MG63 (cell line): ENCODE measurements at places on chromosomes 5 and 9. TPM values are rescaled to one million over a fixed set of nuclear protein-coding genes. Genes with fewer than 3 reads are reported as not detected.
A peak's percentile ranks its signal among the peaks of the same experiment; 100 is the strongest.

The BAAT gene
- 0.13 TPM in 1 of 2 replicates, not detected in the other for total RNA-seq

The CCDC183 gene
- not detected in 2 replicates for total RNA-seq

The SH3RF2 gene
- total RNA-seq: 0.26 and 1.2 TPM in 2 replicates

The TTC16 gene
- not detected in 2 replicates for total RNA-seq

The TTC23L gene
- total RNA-seq: not detected in 2 replicates

The CDC20B gene
- not detected in 2 replicates for total RNA-seq

The ICE1 gene
- total RNA-seq: 18.4 and 31.7 TPM in 2 replicates

DNA sequence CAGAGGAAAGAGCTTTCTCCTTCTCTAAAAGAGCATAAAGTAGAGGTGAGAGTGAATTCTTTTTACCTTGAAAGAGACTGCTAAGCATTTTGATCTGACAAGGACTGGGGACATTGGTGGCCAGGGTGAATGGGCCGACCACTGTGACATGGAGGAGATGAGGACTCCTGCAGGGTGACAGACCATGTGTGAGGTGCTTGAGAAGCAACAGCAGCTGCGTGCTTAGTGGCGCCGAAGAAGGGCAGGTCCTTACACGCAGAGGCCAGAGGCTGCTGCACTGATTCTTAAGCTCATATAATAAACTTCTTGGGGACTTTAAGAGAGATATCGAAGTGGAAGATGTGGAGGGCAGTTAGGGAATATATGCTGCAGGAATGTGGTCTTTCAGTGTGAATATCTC lies 8.7 kb upstream of the JAKMIP2 start:
- no peak for DNase-seq

DNA sequence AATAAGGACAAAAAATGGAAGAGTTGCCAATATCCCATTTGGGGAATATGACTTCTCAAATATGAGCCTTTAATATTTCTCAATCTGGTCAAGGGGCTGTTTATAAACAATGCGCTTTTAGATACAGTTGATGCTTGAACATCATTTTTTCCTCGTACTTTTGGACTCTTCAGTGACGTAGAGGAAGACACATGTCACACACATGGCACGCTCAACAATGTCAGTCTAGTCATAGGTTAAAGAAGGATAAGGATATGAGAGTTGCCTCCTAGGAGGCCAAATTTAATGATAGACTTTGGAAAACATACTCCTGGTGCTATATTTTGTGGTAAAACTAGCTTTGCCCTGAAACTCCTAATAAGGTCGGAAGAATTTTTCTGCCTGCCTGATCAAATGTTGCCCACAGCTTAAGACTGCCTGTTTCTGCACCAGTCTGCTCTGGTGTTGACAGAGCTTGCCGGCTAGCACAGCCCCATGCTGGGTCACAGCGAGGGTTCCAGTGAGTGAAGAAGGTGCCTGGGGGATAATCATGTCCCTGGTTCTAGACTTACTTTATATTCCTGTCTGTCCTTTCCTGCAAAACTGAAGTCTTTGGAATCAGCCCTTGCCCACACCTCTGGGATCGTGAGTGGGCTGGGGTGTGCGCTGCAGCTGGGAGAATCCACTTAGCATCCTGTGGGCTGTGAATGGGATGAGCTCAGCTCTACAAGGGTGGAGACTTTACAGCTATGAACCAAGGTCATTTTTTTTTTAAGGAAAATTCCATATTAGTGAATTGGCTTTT lies 230.8 kb upstream of the IRX4 start:
- no peak for DNase-seq

DNA sequence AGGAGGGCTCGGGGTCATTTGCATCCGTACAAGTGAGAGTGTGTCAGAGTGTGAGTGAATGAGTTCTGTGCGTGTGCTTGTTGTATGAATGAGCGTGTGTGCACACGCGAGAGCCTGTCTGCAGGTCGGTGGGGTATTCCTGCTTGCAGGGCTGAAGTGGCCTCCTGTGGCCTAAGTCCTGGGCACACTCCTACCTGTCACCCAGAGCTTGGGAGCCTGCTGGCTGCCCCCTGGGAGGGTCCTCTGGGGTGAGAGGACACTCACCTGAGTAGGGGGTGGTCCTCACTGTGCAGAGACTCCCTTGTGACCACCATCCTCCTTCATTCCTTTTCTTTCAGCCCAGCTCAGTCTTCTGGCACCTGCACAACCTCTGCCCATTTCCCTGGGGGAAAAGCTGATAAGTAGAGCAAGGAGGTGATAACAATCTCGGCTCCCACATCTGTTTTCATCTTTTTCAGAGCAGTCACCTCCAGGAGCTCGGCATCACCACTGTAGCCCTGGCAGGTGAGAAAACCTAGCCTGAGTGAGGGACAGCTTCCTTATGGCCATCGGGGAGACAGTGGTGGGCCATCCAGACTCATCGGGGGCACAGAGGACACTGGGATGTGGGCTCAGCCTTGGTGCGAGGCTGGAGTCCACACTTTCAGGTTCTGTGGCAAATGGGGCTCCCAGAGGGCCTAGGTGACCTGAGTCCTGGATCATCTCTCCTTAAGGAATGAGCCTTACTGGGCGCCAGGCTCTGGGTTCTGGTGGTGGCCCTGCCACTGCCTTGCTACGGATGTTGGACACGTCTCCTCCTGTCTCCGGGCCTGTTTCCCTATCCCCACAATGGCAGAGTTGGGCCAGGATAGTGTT lies 38.7 kb upstream of the SYNPO start:
- no peak for DNase-seq

- no peak for DNase-seq
Measured at GRCh38 chr9:129306318-129306973, 128.4 kb upstream of the IER5L start.

DNA sequence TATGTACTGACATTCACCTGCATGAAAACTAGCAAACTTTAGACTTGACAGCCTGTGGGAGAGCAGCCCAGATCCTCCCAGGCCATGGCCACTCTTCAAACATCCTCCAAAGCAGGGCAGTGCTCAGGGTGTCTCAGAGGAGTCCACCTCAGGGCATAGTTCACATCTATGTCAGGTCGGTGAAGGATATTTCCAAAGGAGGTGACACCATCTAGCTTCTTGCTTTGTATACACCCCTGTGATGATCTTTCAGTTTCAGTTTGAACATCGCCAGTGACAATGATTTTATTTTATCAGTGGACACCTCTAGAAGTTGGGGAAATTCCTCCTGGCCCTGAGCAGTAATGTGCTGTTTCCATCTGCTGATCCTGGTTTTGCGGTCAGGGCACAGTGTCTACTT lies 20.1 kb downstream of the CDK20 start:
- no peak for DNase-seq

- DNase-seq: no peak
Measured at GRCh38 chr5:54251981-54252380, 58.4 kb downstream of the ARL15 start.

DNA sequence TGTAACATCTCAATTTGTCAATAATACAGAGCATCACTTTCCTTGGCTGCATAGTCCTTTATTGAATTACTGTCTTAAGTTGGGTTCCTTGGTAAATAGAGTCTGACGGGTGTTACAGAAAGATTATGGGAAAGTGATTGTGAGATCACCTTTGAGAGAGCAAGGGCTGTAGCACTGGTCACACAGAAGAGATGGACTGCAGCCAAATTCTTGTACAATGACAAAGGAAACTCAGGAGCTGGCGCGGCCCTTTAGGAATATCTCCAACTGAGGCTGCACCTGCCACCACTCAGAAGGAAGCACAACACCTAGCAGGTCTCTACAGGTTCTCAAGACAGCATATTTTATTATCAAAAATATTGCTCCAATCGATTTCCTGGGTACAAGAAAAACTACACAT lies 350.0 kb upstream of the ISL1 start:
- no peak for DNase-seq

DNA sequence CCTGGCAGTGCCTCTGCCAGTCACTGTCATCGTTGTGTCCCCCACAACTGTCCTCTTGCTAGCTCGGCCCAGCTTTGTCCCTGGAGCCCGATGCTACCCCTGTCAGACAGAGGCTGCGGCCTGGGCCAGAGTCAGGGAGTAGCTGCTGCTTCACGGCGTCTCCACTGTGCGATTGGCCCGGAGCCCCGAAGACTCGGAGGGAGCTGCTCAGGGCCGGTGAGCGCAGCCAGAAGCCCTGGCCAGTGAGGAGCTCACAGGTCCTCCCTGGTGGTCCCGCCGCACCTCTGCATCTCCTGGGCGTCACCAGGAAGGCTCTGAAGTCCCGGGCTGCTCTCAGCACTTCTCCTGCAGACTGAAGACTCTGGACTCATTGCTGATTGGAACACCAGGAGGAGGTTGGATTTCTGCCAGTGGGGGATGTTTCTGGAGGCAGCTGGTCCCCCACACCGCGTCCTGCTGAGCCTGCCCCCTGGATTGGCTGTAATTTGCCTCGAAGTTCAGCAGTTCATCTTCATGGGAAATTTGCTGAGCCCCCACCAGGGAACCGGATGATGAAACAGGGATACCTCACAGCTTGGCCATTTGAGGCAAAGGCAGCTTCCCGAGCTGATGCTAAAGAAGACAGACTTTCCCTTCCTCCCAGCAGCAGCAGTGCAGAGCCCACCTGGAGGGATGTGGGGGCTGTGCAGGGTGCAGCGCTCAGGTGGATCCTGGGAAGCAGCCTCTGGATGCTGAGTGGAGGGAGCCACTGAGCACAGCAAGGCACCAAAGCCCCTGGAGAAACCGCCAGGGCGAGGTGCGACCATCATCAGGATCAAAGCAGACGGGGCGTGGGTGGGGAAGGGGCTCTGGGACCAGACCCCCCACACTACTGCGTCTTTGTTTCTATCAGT lies 45.6 kb downstream of the USP20 start:
- no peak for DNase-seq

- DNase-seq: no peak
Measured at GRCh38 chr5:125976421-125977000, 446.7 kb upstream of the GRAMD2B start.

GRCh38 chr5:72057816-72058215 lies 49.5 kb upstream of the MAP1B start:
- DNase-seq: no peak

- no peak for DNase-seq
Measured at GRCh38 chr5:97636766-97637165, 453.7 kb upstream of the RIOK2 start.

GRCh38 chr5:17340819-17341218 lies 123.4 kb downstream of the BASP1 start:
- no peak for DNase-seq

- DNase-seq: no peak
Measured at GRCh38 chr5:123720955-123721354, 209.0 kb downstream of the CSNK1G3 start.

GRCh38 chr5:147398860-147399259 lies 111.0 kb downstream of the DPYSL3 start:
- no peak for DNase-seq

GRCh38 chr5:9781890-9782289 lies 151.7 kb upstream of the TAS2R1 start:
- no peak for DNase-seq

DNA sequence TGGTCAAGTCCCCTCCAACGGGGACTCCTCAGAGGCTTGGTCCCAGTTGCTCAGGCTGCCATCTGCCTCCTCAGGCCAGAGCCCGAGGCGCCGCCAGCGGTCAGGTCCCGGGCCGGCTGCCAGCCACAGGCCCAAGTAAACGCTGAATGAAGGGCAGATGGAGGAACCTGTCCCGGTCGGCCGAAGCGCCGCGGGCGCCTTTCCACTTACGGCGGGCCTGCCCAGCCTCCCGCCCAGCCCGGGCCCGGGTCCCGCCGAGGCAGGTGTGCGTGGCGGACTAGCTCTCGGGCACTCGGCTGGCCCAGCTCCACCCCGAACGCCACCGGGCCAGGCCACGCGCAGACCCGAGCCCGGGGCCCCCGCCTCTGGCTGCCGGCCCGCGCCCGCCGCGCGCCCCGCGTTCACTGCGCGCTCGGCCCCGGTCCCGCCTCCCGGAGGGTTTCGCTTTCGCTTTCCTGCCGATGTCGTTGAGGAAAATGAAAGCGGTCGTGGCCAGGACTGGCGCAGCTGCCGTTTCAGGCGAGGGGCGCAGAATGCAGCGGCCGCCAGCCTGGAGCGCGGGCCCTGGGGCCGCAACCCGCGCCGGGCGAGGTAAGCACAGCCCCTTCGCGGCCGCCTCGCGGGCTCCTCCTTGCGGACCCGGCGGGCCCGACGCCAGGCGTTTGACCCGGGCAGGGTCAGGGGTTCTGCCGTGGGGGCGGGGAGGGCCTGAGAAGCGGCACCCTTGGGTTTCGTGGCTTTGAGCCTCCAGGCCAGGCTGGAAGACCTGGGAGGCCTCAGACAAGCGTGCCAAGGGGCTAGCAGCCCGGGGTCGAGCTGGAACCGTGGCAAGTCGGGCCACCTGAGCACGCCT lies 41.2 kb downstream of the SLC22A5 start:
- peak; percentile 91 for DNase-seq

DNA sequence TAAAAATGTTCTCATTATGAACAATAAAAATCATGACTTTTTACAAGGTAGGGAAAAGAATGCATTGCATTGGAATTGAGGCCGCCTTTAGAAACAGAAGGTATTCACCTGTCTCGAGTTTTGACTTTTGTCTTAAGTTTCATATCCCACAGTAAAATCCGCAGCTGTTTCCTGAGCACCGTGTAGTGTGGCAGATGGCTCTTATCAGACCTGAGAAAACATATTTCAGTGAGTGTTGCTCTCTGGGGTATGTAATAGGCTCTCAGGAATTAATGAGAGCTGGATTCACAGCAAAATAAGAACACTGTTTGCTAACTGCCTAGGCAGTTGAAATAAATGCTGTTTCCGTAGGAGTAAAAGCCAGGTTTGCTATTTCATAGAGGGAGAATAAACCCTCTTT lies 221.4 kb downstream of the CFAP90 start:
- DNase-seq: no peak

DNA sequence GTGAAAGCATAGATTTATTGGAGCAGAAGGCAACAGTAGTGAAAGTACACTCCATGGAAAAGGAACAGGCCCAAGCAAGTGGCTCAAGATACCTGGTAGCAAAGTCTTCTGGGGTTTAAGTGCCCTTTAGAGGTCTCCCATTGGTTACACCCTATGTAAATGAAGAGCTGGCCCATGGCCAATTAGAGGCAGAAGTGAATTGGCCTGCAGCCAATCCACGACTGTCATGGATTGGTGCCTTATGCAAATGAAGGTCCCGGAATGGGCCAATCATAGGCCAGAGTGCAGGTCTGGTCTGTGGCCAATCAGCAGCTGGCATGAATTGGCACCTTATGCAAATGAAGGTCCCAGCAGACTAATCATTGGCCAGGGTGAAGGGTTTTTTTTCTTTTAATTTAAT lies 64.2 kb upstream of the PCSK5 start:
- no peak for DNase-seq

DNA sequence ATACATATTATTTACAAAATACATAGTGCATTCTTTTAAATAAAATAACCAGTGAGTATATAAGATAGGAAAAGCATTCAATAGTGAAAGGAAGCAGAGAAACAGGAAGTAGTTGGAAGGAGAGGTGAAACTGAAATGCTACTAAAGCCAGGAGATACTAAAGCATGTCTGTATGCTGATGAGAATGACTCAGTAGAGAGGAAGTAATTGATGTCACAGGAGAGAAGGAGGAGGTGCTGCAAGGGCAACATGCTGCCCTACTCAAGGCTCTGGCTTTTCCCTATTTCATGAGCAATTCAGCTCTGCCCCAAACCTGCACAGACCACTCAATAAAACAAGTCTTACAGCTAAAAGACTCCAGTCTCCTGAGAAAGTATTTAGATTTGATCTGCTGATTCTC lies 108.5 kb upstream of the TXNDC8 start:
- peak; percentile 19 for DNase-seq

GRCh38 chr9:128257907-128258306 lies 17.9 kb downstream of the GOLGA2 start:
- DNase-seq: no peak

GRCh38 chr5:41857989-41858388 lies 12.2 kb downstream of the OXCT1 start:
- no peak for DNase-seq

GRCh38 chr5:36861871-36862270 lies 14.7 kb upstream of the NIPBL start:
- no peak for DNase-seq

GRCh38 chr9:113129466-113129865 lies 21.3 kb upstream of the SLC31A2 start:
- no peak for DNase-seq
